CD4-positive, CD25-positive, alpha-beta regulatory T cell (primary cell): ENCODE measurements at places on chromosomes 5 and 9.

DNA sequence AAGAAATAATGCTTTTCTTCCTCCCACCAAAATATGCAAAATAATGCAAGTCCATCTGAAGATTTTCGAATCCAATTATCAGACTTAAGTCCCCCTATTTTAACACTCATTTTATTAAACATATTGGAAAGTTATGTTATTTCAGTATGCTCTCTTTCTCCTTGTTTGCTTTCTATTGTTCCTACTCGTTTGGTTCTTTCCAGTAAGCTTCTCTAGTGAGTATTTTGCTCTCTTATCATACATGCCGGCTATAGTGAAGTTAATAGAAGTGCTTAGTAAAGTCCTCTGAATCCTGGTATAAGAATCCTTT lies 517 bp downstream of the ALDH1A1 start:
- DNase-seq, result no peak

- DNase-seq, result no peak
Observed at GRCh38 chr5:37900692-37901091, 60.9 kb upstream of the GDNF start.

- no peak for DNase-seq
Observed at GRCh38 chr5:13930541-13931171, 13.8 kb downstream of the DNAH5 start.

GRCh38 chr9:5230554-5230953 lies 665 bp upstream of the INSL4 start:
- DNase-seq, result no peak

- DNase-seq, result peak; percentile 9
Observed at GRCh38 chr9:33748633-33749304, 46.6 kb upstream of the PRSS3 start.

GRCh38 chr9:77649109-77649812 lies 1.1 kb upstream of the GNA14 start:
- DNase-seq, result no peak
